Activated CD8-positive, alpha-beta memory T cell treated with anti-CD3 and anti-CD28 coated beads for 4 hours (primary cell): ENCODE measurements at places on chromosomes 7 and 10.

DNA sequence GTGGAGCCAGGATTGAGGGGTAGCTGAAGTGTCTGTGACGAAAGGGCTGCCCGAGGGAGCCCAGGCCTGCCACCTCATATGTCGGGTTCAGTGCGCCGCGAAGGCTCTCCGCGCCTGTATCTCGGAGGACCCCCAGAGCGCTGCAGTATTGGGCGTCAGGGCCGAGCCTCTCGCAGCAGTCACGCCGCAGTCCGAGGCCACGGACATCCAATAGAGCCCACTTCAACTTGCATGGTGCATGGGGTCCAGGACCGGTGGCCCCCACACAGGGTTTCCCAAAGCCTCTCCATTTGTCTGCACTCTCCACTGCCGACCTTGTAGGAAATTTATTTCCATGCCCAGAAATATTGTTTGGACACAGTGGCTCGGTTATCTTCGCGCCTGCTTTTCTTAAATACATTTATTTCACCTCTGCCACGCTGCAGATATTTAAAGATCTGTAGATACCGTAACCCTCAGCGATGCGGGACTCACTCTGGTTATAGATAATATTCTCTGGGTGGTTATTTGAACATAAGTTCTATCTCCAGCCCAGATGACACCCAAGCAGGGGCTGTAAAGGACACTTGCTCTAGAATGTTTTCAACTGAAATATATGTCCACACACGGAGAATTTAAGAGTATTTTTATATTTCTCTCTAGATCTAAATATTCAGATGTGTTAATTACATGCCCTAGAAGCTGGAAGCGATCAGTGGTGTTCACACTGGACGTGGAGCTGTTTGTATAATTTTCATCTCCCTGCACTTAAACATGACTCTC lies 5.1 kb upstream of the ZNF503 start:
- DNase-seq, result no peak

GRCh38 chr10:34010891-34011290 lies 676.4 kb upstream of the NRP1 start:
- DNase-seq, result no peak

GRCh38 chr7:2764621-2765020 lies 76.6 kb downstream of the AMZ1 start:
- no peak for DNase-seq

DNA sequence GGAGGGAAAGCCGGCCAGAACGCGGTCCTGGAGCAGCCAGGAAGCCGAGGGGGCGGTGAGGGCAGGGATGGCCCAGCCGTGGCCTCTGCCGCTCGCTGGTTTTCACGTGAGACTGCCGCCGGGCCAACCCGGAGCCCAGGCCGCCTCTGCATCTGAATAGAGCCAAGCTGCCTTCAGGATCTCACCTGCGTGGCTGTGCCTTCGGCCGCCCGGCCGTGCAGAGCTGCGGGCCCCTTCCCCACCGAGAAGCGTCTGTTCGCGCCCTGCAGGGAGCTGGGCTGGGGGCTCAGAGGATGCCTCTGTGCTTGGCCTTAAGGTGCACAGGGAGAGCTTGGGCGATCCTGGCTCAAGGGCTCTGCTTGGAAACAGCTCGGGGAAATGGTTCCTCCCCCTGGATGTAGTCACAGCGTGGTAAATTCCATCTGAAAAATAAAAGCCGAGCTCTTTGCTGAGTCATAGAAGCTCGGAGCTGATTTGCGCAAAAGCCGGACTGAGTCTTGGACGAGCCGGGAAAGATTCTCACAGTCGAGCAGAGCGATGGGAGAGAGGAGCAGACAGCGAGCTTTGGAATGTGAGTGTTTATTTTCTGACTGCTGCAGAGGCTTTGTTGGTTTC lies at the start of gene JAKMIP3:
TSS of gene JAKMIP3 (plus strand) at position 456 of the 615 bp plus-strand sequence. CDS start 38,863 bp downstream, outside the sequence.
- DNase-seq, result no peak

GRCh38 chr7:107233174-107233573 lies 64.4 kb downstream of the HBP1 start:
- no peak for DNase-seq

DNA sequence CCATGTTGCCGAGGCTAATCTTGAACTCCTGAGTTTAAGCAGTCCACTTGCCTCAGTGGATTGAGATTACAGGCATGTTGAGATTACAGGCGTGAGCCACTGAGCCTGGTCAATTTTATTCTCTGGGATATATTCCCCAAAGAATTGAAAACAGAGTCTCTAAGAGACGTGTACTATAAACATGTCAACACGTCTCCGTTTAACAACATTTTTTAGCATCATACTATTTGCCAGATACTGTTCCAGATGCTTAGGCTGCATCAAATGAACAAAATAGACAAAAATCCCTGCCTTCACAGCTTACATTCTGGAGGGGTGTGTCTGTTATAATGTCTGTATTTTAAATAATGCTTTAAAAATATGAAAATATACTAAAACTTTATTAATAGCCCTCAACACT lies 54.1 kb upstream of the PRKG1 start:
- DNase-seq, result no peak

GRCh38 chr7:2374830-2375728 lies 20.5 kb downstream of the EIF3B start:
- DNase-seq, result no peak

DNA sequence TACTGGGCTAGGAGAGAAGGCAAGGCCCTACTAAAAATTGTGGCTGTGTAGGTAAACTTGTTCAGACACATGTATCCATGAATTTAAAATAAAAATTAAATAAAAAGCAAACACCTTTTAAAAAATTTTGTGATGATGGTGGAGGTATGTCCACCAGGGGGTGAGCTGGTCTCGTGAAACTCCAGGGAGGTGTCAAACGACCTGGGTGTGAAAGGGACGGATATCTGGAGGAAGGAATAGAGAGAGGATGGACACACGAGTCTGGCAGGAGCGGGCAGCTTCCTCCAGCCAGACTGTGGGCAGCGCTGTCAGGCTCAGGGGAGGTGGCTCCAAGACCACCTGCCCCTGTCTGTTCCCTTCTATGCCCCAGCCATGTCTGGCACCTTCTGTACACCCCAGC lies 34.8 kb upstream of the DMBT1 start:
- DNase-seq, result no peak

DNA sequence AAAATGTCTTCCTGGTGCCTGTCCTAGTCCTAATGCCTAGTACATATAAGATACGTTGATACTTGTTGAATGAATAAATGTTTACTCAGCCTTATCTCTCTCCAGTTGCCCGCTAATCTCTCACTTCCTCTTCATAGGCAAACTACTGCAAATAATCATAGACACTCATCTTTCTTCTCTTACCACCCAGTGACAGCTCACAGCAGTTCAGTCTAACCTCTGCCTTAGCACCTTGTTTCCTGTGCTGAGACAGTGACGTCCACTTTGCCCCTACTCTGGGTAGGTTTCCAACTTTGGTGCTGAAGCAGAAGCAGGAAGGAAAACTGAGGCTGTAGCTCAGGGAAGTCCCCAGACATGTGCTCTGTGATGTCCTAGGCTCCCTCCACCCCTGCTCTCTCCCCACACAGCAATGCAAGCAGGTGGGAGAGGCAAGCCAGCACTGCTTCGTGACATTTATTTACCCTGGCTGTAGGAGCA lies 45.5 kb upstream of the RHOBTB1 start:
- no peak for DNase-seq

DNA sequence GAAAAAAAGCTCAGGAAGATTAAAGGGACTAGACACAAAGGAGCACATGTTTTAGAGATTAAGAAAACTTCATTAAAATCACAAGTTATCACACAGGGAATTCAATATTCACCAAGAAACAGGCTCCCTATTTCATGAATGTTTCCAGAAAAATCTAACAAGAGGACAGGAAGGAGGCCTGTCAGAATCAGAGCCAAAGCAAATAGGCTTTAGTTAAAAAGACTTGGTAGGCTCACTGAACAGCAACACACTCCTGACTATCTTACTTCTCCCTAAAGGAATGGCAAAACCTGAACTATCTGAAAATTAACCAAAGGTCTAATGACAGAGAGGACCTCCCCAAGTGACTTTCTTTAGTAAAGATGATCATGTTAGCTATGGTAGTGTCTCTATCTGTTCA lies 188.3 kb upstream of the MEOX2 start:
- DNase-seq, result no peak

DNA sequence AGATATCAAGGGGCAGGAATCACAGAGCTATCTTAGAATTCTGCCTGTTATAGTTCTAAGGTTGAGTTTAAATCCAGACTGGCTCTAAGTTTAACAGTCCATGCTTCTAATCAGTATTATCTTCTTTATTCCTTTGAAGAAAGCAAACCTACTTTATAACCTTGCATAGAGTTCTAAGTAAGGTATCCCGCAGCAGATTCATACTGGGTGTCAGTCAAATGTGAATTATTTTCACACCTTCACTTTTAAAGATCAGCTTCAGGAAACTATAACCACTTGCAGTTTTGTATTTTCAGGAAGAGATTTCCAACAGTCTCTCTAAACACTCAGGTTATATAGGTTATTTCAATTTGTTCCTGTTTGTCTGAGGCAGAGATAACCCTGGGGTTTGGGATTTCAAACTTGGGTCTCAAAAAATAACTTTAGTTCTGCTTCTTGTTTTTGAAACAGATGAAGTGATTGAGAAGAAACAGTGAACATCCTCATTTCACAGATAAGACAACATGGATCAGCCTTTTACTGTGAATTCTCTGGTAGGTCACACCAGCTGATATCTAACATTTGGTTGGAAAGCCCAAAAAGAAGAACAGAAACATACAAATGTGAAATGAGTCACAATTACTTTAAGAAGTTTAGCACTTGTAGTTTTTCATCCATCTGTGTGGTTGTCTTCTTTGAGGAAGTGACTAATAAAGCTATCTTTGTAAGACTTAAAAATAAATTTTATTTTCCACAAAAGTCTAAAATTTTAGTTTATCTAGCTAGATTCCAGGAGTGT lies 21.4 kb downstream of the STAMBPL1 start:
- DNase-seq, result no peak

GRCh38 chr7:66912195-66912594 lies 8.8 kb upstream of the TMEM248 start:
- DNase-seq, result no peak

DNA sequence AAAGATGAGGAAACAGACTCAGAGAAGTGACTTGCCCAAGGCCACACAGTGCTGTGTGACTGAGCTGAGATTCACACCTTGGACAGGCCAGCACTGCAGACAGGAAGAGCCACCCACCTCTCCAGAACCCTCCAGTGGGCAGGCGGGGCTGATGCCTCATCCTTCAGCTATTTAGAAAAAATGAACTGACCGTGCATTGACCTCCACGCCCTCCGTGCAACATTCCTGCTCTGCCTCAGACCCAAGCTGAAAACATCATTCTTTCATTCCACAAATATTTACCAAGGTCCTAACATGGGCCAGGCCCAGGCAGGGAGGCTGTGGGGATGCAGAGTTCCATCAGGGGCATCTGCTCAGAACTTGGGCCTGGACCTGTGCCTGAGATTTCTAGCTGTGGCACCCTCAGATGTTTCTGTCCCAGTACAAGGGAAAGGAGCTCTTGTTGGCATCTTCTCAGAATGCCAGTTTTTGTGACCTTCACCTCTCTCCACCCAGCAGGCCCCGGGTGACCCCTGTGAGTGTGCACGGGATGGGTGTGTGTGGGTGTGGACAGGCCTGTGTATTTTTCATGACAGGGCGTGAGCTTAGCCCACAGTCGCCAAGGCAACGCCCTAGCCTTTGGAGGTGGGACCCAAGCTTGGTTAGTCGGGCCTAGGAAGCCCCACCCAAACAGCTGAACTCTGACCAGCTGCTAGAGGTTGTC lies 6.5 kb downstream of the VSIR start:
- DNase-seq, result no peak

GRCh38 chr7:48522692-48523091 lies 351.4 kb downstream of the ABCA13 start:
- no peak for DNase-seq

DNA sequence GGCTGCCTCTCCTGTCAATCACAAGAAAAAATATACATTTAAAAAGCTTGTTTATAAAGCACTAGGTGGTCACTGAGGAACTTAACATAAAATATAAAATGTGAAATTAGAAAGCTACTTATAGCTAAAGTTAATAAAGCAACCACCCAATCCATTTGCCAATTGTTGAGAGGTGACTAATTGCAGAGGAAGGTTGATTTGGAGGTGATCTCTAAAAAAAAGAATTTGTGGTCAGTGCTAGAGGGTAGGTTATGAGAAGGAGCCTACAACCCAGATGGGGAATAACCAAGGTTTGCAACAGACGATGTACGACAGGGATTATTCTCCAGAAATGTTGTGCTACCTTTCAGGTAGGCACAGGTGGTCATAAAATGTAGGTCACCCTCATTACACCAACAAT lies 444.2 kb upstream of the C7orf33 start:
- no peak for DNase-seq

DNA sequence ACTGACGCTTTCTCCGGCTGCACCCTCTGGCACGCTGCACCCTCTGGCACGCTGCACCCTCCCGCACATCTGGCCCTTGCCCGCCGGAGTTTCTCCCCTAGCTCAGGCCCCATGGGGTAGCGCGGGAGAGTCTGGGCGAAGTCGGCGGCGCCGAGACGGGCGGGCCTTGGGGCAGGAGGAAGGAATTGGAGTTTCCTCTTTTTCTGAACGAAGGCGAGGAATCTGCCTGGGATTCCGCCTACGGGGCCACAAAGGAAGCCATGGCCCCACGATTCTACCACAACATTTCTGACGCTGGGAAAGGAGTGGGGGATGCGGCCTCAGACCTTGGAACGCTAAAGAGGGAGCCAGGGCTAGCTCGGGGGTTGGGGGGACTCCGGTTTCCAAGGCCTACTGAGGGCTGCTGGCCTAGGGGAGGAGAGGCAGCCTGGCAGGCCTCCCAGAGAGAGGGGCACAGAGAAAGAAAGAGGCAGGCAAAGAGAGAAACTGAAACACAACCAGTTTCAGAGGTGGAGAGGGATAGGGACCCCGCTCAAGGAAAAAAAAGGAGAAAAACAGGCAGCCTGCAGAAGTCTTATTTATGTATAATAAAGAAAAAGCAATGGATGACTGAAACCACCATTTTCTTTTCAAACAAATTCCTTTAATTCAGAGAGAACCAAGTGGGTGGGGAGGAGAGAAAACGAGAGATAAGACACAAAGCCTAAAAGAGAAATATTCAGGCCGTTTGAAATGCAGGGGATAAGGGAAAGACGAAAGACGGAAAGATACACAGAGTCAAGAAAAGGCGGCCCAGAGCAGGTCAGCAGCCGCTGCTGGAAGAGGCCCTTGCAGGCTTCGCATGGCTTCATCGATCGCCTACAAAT lies 4.3 kb downstream of the TLX1 start:
- DNase-seq, result no peak

DNA sequence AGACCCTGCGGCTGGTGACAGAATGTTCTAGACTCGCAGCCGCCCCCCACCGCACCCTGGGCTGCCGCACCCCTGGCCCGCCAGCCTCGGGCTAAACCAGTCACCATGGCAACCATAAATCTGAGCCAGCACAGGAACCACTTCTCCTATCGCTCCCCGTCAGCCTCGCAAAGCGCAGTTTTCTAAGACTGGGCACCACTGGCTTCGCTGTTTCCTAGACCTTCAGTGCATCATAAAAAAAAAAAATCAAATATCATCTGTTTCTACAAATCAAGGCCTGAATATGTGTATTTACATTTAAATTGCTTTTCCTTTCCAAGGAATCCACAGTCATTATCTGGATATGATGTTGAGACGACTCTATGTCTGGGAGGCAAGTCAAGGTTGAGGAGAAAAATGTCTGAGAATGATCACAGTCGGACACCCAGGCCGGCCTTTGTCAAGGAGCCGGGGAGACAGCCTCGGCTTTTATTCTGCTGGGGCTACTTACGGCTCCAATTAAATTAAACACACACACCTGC lies 99.9 kb downstream of the PTPRN2 start:
- DNase-seq, result no peak

- no peak for DNase-seq
Observed at GRCh38 chr10:77504873-77505257, 132.7 kb downstream of the KCNMA1 start.

- no peak for DNase-seq
Observed at GRCh38 chr10:50431791-50432190, 180.5 kb upstream of the ASAH2 start.
